ENCODE measurements at places on chromosomes 2 and 18.

- no peaks in the 10 kb centered on the region for H3K4me1 ChIP-seq
- H3K36me3 ChIP-seq = no peaks in the 10 kb centered on the region
- H3K27ac ChIP-seq = no peak overlapping the region
- peaks cover 81% of the 10 kb centered on the region for H3K27me3 ChIP-seq
- no peak overlapping the region for H3K4me3 ChIP-seq
These were observed 253.6 kb downstream of the EPHA4 start for GRCh38 chr2:221318376-221319130.

- no peaks in the 10 kb centered on the region for H3K36me3 ChIP-seq
- H3K27me3 ChIP-seq = no peaks in the 10 kb centered on the region
- DNase-seq = no peak
- H3K27ac ChIP-seq = no peak overlapping the region
- H3K4me3 ChIP-seq = no peak overlapping the region
- no peaks in the 10 kb centered on the region for H3K4me1 ChIP-seq
These were observed 798.5 kb downstream of the SATB2 start for GRCh38 chr2:198659096-198659870.

DNA sequence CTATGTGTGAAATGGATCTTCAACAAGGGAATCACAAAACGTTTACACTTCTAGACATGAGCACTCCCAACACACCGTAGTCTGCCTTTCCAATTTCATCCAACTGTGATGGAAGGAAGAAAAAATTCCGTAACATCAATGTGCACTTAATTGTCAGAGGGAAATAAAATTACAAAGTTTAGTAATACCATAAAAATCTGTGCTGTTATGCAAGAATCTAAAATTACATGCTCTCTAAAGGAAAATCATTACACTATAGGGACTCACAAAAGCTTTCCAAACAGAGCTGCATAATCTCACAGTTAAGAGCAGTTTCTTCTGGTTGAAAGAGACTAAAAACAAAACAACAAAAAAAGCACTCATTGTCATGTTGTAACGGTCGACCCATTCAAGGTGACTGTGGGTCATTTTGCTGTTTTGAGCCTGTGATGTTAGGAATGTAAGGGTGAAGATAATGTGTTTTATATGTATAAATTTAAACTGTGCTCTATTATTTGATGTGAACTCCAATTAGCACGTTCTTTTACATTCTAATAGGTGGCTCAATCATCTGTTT lies 698.0 kb downstream of the TDRD15 start:
- H3K4me1 ChIP-seq = no peaks in the 10 kb centered on the region
- H3K4me3 ChIP-seq = no peak overlapping the region
- no peaks in the 10 kb centered on the region for H3K36me3 ChIP-seq
- H3K27ac ChIP-seq = no peak overlapping the region
- no peaks in the 10 kb centered on the region for H3K27me3 ChIP-seq

- H3K36me3 ChIP-seq = no peaks in the 10 kb centered on the region
- H3K27me3 ChIP-seq = peaks cover 78% of the 10 kb centered on the region
- peak within 1 kb of the TSS; percentile 31 for H3K4me3 ChIP-seq
- DNase-seq = no peak
These were observed at the start of gene NOTO for GRCh38 chr2:73202156-73203054. Gene NOTO (plus strand): TSS chr2:73202574. CDS start chr2:73202667, 93 bp downstream.

- no peak overlapping the region for H3K4me3 ChIP-seq
- H3K4me1 ChIP-seq = peaks cover 9% of the 10 kb centered on the region
- no peaks in the 10 kb centered on the region for H3K27me3 ChIP-seq
- no peak overlapping the region for H3K27ac ChIP-seq
- no peaks in the 10 kb centered on the region for H3K36me3 ChIP-seq
These were observed 32.2 kb downstream of the MAIP1 start for GRCh38 chr2:199987586-199987985.

DNA sequence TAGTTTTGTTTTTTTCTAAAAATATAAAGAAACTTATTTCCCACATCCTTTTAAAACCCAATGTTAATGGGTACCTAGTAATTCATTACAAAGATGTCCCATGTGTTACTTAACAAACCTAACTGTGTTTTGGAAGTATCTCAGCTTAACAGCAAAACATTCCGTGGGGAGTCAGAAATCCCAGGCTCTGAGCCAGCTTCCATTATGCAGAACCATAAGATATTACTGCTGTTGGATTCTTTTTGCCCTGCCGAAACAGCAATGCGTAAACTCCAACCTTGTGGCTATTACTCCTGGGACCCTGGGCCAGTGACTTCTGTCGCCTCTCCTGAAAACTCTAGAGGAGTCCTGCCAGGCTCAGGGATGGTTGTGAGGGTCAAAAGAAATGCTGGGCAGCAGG lies 174.1 kb downstream of the UXS1 start:
- H3K27ac ChIP-seq = no peak overlapping the region
- no peak overlapping the region for H3K4me3 ChIP-seq
- peaks cover 8% of the 10 kb centered on the region for H3K4me1 ChIP-seq
- no peaks in the 10 kb centered on the region for H3K36me3 ChIP-seq
- DNase-seq = no peak
- H3K27me3 ChIP-seq = no peaks in the 10 kb centered on the region

- H3K36me3 ChIP-seq = no peaks in the 10 kb centered on the region
- H3K4me1 ChIP-seq = no peaks in the 10 kb centered on the region
- H3K4me3 ChIP-seq = no peak overlapping the region
- H3K27ac ChIP-seq = no peak overlapping the region
- no peak for DNase-seq
- H3K27me3 ChIP-seq = no peaks in the 10 kb centered on the region
These were observed 72.3 kb downstream of the ABCA12 start for GRCh38 chr2:215066124-215066523.

DNA sequence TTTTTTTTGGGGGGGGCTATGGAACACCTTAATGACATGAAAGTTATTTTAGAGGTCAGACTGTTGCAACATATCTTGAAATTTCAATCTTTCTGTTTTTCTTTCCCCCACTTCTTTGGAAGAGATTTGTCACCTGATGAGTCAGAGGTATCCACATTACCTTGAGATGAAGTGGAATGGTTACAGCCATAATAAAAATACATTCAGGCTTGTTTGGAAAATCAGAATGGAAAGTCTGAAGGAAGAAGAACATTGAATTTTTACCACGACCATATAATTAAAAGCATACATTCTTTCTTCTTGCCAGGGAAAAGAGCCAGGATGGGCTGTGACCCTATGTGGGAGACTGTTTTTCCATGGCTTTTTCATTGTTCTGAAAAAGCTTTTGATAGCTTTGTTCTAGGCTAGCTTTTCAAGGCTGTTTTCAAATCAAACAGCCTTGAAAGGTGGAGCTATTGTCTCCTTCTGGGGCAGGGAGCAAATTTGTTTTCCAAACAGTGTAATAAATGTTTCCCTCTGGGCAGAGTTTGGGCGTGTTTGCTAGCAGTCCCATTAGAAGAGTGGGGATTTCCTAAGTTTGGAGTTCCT lies 2.3 kb upstream of the GTF3C3 start:
- peaks cover 30% of the 10 kb centered on the region for H3K27me3 ChIP-seq
- no peak for DNase-seq
- H3K36me3 ChIP-seq = peaks cover 9% of the 10 kb centered on the region
- H3K27ac ChIP-seq = no peak overlapping the region

GRCh38 chr2:180670302-180671003 lies 310.0 kb upstream of the UBE2E3 start:
- no peaks in the 10 kb centered on the region for H3K4me1 ChIP-seq
- no peaks in the 10 kb centered on the region for H3K36me3 ChIP-seq
- H3K27ac ChIP-seq = no peak overlapping the region
- no peak overlapping the region for H3K4me3 ChIP-seq

DNA sequence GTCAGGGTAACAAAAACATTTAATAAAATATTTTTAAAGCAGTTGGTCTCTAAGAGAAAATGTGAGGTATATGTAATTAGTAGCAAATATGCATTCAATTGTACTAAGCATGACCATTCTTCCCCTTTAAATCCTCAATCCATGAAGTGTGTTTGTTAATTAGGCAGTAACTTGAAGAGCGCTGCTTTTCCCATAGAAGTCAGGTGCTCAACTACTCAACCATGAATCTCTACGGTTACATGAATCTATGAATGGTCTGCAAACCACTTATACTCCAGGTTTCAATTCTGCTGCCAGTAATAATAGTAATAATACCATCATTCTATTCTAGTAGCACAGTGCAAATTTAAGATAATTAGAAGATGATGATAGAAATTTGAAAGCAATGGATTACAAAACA lies 55.8 kb downstream of the SLC8A1 start:
- H3K36me3 ChIP-seq = peaks cover 2% of the 10 kb centered on the region
- no peak for DNase-seq
- no peaks in the 10 kb centered on the region for H3K27me3 ChIP-seq
- no peak overlapping the region for H3K4me3 ChIP-seq
- H3K4me1 ChIP-seq = no peaks in the 10 kb centered on the region
- H3K27ac ChIP-seq = no peak overlapping the region

DNA sequence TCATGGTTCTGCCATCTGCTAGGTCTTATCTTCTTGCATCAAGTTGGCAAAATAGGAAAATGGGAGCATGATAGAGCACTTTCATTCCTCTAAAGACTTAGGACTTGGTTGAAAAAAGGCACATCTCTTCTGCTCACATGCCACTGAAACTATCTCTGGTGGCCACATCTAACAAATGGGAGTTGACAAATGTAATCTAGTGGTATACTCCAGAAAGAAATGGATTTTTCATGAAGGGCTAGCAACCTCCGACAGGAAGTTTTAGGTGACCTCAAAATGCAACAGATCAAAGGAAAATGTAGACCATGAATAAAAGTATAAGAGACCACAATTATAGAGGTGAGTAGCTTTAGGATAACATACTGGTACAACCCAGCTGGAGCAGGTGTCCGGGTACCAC lies 224.1 kb downstream of the SETBP1 start:
- H3K4me3 ChIP-seq = no peak overlapping the region
- no peak for DNase-seq
- no peak overlapping the region for H3K27ac ChIP-seq
- H3K4me1 ChIP-seq = peaks cover 11% of the 10 kb centered on the region

DNA sequence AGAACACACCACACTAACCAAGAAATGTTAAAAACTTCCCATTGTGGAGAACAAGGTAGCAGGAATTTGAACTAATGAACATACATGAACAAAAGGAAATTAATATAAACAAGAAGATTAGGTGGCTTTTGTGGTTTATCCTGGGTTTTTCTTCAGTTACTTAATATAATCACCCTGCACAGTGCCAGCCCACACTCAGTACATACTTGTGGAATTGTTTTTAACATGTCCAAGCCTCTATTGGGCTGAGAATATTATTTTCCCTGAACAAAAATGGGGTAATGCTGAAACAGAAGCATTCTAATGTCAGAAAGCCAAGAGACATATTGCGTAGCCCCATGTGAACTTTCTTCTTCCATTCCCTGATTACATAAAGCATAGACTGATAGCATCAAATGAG lies 202.8 kb downstream of the DNER start:
- H3K27ac ChIP-seq = no peak overlapping the region
- DNase-seq = no peak
- peaks cover 1% of the 10 kb centered on the region for H3K36me3 ChIP-seq

DNA sequence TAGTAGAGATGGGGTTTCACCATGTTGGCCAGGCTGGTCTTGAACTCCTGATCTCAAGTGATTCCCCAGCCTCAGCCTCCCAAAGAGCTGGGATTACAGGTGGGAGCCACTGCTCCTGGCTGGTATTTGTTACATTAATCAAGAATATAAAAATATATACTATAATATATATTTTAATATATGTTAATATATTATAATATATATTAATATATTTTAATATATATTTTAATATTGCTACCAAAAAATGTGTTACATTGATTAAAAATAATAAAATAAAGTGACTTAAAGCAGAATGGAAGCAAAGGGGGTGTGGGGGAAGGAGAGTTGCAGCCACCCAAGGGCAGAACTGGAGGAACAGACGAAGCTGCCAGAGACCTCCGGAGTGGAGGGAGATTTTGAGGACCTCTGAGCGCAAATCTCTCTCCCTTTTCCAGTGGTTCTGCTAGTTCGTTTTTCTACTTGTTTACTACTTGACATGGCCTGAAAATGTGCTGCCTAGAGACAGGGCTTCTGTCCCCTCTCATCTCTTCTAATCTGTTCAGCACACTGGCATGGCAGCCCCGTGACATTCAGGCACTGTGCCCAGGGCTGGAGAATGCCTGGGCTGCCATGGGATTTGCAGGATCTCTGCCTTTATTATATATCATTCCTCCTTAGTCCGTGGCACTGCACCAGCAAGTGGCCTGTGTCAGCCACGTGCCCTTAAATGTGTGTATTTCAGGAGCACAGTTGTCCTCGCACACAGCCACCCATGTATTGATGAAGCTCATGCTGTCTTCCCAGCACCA lies 47.9 kb upstream of the RAB12 start:
- no peak overlapping the region for H3K27ac ChIP-seq
- H3K27me3 ChIP-seq = peaks cover 24% of the 10 kb centered on the region
- H3K4me1 ChIP-seq = no peaks in the 10 kb centered on the region
- no peak overlapping the region for H3K4me3 ChIP-seq
- no peak for DNase-seq

GRCh38 chr18:79413901-79414300 lies 18.2 kb downstream of the NFATC1 start:
- peaks cover 26% of the 10 kb centered on the region for H3K36me3 ChIP-seq
- no peak overlapping the region for H3K4me3 ChIP-seq
- H3K27me3 ChIP-seq = no peaks in the 10 kb centered on the region
- H3K27ac ChIP-seq = no peak overlapping the region

GRCh38 chr18:10410472-10411308 lies 43.7 kb upstream of the APCDD1 start:
- peaks cover 18% of the 10 kb centered on the region for H3K27me3 ChIP-seq
- no peaks in the 10 kb centered on the region for H3K36me3 ChIP-seq
- no peak for DNase-seq
- no peaks in the 10 kb centered on the region for H3K4me1 ChIP-seq
- no peak overlapping the region for H3K4me3 ChIP-seq

Data from central memory CD8-positive, alpha-beta T cell (primary cell).